ENCODE measurements at places on chromosomes 7 and 10.

DNA sequence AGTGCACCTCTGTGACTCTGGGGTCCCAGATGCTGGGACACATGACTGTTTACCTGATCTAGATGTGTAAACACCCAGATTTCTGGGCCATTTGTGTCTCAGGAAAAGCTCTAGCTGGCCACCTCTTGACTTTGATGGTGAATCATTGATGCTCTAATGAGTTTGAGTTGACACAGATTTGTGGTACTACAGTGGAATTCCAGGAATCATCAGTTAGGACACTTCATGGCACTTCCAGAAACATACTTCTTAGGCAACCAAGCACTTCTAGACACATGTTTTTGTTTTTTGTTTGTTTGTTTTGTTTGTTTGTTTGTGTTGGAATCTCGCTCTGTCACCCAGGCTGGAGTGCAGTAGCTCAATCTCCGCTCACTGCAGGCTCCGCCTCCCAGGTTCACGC is 302.2 kb upstream of the ZMIZ1 start:
- DNase-seq, result no peak

GRCh38 chr10:110355141-110355831 is 50.6 kb upstream of the SMNDC1 start:
- DNase-seq, result no peak

DNA sequence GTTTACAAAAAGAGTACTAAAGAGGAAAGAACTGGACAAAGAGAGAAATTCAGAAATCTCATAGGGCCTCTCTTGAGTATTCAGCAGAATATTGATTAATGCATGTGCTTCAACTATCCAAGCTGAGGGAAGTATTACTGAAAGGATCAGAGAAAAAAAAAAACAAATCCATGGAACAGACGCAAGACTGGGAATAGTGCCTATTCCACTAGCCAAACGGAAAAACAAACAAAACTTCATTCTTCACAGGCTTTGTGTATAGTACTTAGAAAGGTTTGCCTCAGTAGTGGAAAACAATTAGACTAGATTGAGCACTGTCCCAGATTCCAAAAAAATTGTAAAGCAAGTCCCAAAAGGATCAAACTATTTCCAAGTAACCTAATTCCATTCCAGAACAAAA is 106.2 kb downstream of the TFEC start:
- no peak for DNase-seq

- no peak for DNase-seq
These were observed 571.4 kb downstream of the DNAJB6 start for GRCh38 chr7:157908006-157908782.

DNA sequence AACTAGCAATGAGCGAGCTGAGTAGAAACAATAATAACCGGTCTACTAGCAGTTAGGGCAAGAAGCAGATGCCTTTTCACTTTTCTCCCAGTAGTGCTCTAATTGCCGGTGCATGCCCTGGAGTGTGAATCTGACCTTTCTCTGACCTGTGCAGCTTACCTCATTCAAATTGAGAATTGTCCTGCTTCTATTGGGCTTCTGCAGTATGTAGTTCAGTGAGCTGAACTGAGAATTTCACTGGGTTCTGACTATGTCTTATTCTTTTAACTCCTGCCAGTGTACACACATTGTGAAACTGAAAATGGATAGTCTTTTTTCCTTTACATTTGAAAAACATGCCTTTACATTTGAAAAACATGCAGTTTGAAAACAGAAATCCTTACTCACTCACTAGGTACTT is 157.9 kb upstream of the GRM3 start:
- no peak for DNase-seq

GRCh38 chr7:82572195-82572880 is 128.8 kb upstream of the CACNA2D1 start:
- DNase-seq, result peak; percentile 56

DNA sequence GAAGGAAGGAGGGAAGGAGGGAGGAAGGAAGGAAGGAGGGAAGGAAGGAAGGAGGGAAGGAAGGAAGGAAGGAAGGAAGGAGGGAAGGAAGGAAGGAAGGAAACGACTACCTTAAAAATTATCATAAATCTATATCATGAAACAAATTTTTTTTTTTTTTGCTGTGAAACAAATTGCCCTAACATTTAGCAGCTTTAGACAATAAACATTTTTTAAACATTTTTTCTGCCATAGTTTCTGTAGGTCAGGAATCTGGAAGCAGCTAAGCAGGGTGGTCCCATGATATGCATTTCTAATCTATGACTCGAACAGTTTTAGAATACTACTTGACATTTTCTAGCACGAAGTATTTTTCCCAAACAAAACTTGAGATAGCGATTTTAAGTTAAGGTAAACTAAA is 42.9 kb upstream of the TSPAN13 start:
- no peak for DNase-seq

GRCh38 chr10:108090476-108091215 is 926.1 kb upstream of the SORCS1 start:
- DNase-seq, result no peak

- no peak for DNase-seq
These were observed 191.3 kb upstream of the ADARB2 start for GRCh38 chr10:1928606-1929005.

DNA sequence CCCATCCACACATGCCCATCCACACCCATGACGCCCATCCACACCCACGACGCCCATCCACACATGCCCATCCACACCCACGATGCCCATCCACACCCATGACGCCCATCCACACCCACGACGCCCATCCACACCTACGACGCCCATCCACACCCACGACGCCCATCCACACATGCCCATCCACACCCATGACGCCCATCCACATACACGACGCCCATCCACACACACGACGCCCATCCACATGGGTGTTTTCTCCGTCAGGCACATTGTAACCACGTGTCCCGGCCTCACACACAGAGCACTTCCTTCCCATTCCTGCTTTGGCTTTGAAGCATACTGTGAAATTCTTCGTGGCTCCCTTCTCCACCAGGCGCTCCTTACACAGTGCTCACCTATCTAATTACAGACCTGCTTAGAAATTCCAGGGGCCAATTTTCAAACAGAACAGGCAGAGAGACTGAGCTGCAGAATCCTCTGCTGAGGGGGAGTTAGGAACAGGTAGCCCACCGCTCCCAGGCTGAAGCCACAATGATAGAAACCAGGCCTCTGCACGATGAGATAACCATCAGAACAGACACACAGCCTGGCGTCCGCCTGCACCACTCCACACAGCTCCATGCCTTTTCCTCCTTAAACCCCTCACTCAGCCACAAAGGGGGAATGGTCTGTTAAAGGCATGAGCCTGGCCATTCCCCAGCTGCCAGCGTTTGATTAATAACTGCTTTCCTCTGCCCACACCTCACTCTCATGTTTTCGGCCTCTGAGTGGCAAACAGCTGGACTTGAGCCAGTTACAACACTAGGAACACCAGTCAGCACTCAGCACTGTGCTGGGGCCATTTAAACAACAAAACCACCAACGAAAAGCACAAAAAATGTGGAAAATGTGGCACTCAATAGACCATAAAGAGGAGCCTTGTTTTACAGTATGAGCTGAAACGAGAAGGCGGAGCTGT is 501.6 kb downstream of the PTPRN2 start:
- no peak for DNase-seq

DNA sequence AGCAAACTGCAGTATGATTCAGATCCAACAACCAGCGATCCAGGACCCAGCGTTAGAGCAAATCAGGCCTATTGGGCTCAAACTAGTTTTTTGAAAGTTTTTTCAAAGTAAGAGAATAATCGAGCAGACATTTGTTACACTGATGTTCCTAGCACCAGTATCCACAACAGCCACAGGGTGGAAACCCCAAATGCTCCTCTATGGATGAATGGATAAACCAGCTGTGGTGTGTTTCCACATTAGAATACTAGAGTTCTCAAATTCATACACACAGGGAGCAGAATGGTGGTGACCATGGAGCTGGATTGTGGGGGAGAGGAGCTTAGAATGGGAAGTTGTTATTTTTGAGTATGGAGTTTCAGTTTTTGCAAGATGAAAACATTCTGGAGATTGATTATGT is 60.7 kb downstream of the PDIA4 start:
- no peak for DNase-seq

GRCh38 chr10:123558651-123559050 is 107.5 kb upstream of the GPR26 start:
- no peak for DNase-seq

- no peak for DNase-seq
These were observed 228.4 kb downstream of the FANK1 start for GRCh38 chr10:126124668-126125349.

GRCh38 chr10:21048068-21048467 is 151.0 kb upstream of the NEBL start:
- no peak for DNase-seq

- DNase-seq, result no peak
These were observed 2.0 kb downstream of the RTKN2 start for GRCh38 chr10:62266611-62267010.

DNA sequence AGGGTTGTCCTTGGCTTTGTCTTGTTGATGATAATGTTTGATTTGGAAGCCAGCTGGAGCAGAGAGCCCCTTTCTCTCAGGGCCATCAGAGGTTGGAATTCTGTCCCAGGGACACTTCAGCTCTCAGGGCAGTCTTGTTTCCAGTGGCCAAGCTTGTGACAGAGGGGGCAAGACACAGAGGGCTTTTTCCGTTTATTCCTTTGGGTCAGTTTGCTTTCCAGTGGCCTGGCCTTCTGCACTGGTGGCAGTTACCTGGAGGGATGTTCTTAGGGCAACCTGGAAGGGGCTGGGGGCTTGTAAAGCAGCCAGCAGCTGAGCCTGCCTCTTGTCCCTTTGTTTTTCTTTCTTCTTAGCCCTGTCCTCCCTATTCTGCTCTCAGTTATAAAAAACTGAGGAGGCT is 62.7 kb downstream of the MTURN start:
- no peak for DNase-seq

DNA sequence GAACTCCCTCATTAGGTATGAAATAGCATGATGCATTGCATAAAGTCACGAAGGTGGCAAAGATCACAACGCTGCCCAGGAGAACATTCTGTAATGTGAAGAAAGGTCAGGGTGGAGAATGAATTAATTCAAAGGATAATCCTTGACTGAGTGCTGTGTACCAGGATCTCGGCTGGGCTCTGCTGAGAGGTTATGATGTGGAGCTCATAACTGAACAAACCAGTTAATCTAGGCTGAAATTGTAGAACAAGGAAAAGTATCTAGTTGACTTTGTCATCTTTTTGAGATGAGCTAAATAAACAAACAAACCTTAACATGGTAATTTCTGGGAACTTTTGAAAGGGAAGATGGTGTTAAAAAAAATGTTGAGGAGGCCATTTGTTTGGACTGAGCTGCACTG is 6.1 kb downstream of the MSMB start:
- DNase-seq, result no peak

- DNase-seq, result no peak
These were observed 136.3 kb downstream of the KCNMA1 start for GRCh38 chr10:77501152-77501845.

GRCh38 chr10:46307281-46308112 is 20.7 kb downstream of the ANTXRL start:
- DNase-seq, result no peak

GRCh38 chr7:8146788-8147413 is 115.1 kb downstream of the ICA1 start:
- no peak for DNase-seq

GRCh38 chr7:154686305-154686704 is 316.6 kb downstream of the PAXIP1 start:
- no peak for DNase-seq

- DNase-seq, result no peak
These were observed 21.3 kb downstream of the ZC3HAV1 start for GRCh38 chr7:139088268-139088667.

DNA sequence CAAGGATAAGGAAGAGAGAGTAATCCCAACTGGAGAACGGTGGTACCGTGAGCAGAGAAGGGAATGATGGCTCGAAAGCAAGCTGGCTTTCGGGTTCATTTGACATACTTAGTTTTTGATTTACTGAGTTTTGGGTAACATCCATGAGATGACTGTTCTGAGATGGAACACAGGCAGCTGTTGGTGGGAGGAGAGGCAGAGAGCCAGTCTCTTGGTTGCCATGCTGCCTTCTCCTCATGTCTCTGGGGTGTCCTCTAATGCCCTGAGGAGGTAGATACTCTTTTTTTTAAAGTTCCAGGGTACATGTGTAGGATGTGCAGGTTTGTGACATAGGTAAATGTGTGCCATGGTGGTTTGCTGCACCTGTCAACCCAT is 76.4 kb upstream of the NRP1 start:
- DNase-seq, result no peak

DNA sequence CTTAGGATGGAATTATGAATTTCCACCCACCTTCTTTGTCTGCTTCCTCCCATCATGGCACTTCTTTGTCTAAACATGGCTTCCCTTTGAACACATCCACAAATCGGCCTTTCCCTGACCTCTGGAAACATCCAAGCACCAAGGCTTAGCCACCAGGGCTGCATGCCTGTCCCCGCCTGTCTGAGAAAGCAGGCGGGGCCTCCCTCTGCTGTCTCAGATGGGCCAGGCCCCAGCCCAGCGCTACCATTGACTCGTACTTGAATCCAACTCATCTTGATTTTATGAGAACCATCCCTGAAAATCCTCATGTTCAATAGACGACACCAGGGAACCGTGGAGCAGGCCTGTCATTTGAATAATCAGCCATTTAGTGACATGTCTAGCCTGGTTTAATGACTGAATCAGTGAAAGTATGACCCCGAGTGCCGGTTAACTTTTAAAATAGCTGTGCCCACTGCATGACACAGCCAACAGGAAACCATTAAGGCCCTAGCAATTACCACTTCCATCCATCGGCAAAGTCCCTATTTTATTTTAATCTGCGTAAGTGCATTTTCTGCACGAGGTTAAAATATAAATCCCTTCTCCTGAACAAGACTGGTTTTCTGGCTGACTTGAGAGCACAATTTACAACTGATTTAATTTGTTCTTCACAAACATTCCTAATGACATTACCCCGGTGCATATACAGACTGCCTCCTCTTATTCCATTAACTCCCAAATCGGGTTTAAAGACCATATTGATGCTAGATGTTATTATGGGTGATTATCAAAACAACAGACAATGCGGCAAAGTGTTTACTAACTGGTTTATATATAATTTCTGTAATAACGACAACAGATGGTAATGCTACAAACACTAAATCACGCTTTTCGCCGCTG is 194.7 kb downstream of the BUB3 start:
- no peak for DNase-seq

DNA sequence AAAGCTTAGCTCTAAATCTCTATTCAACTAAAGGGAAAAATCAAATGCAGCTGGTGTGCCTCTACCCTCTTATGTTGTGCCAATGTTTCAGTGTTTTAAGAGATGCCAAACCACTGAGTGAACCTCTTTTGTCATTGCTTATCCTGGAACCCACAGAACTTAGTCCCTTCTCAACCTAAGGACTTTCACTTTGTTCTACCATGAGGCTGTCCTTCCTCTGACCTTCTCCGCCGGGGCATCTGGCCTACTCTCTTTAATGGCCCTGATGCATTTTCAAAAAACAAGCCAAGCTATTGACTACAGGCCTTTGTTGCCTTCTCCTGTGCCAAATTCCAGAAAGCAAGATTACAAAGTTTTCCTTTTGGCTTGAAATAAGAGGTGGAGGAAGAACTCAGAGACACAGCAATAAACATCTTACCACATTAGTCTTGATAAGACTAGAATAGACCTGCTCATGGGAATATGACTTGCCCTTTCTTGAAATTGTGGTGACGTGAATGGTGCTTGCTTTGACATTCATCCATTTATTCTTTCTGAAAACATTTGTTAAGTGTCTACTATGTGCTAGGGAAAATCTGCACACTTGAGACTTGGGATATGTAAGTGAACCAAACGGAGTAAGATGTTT is 253.2 kb upstream of the SMIM30 start:
- DNase-seq, result no peak

Measured in activated naive CD4-positive, alpha-beta T cell treated with anti-CD3 and anti-CD28 coated beads, Interleukin-2, amount 50 U/mL, for 16 hours (primary cell).